HepG2 (cell line): ENCODE measurements at places on chromosomes 6 and 20.

DNA sequence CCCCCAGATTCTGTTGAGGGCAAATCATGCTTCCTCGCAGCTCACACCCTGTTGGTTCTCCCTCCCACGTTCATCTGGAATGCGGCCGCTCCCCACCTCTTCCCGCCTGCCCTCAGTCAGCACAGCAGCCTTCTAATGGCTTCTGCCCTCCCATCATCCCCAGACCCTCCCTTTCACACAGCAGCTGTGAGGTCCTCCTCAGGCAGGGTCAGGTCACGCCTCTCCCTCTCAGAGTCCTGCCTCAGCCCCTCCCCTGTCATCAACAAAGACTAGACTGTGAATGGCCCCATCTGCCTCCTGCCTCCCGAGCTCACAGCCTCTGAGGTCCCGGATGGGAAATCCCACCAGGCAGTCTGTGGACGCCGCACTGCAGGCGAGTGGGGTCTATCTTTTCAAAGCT is 7.9 kb upstream of the BHLHE23 start:
- no peak for DNase-seq

DNA sequence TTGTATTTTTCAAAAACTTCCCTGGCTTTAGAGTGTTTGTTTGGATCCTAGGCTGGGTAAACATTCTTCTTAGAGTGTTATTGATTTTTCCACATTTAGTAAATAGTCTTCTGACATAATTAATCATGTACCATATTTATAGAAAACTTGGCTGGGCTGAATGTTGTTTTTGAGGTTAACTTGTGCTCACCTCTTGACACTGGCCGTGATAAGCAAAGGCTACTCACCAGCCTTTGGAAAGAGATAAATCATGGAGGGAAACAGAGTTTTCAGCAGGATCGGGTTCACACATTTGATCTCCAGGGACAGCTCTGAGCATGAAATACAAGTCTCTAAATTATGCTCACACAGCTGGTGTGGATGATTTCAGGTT is 6.2 kb upstream of the CD93 start:
- no peak for DNase-seq

- DNase-seq = peak; percentile 73
Measured at GRCh38 chr6:11462742-11463397, 74.7 kb upstream of the TMEM170B start.

DNA sequence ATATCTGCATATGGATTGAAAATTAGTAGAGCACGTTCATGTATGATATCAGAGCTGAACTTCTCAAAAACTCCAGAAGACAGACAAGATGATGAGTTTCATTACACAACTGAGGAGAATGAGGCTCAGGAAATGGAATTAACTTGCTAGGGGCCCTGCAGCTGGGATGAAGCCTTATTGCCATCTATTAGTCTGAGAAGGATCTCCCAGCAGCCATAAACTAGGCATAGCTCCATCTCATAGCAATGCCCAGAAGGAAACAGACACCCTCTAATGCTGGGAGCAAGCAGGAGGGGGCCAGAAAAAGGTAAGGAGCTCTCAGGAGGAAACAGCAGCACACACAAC is 18.0 kb downstream of the TFEB start:
- no peak for DNase-seq

GRCh38 chr6:140061110-140062042 is 686.9 kb upstream of the CITED2 start:
- no peak for DNase-seq

DNA sequence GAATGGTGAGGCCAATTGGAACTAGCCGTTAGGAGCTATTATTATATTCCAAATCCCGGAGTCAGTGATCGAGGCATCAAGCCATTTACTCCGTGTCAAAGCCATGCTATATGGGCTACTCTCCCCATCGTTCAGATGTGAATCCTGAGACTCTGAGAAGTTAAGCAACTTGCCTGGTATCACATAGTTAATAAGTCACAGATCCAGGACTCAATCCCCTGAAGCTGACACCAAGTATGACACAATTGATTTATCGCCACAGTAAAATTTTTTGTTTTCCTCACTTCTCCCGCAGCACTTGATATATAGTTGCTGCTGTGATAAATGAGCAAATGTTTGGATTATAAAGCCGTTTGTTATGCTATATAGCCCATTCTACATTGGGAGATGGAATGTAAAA is 50.8 kb upstream of the TSHZ2 start:
- DNase-seq = no peak

DNA sequence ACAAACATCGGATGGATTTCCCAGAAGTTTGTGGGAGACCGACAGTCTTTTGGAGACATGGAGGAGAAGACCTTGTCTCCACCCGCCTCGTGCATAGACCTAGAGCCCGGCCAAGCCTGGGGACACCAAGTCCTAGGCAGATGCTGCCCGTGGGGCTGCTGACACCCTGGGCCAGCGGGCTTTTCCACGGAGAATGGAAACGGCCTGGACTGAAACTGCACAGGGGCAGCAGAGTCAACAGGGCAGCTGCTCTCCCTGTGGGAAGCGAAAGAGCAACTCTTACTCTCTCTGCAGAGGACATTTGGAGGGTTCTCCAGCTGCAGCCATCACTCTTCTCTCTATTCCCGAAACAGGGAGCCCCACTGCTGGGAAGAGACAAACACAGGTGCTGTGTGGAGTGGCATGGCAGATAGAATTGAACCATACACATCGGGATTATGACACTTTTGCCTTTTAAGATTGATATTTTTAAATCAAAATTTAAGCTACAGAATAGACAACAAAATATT is 401.2 kb downstream of the THBS2 start:
- no peak for DNase-seq

GRCh38 chr6:2480267-2480966 is 235.0 kb upstream of the GMDS start:
- DNase-seq = no peak

GRCh38 chr6:44192428-44193041 is 24.2 kb upstream of the MYMX start:
- no peak for DNase-seq

DNA sequence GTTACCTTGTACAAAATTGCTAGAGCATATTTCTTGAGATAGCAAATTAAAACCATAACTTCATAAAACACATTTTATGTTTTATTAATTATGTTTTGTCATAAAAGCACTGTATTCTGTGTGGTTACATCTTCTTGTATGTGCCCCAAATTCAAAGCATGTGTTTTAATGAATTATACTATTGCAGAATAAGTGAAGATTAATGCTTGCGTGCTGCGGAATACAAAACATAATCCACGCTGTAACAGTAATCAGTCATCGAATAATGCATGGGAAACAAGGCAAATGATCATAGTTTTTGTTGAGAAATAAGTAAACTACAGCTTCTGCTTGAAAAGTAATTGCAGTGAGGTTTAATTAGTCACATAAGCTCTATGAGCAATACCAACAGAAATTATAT is 459.2 kb upstream of the SOX4 start:
- no peak for DNase-seq

GRCh38 chr6:153856929-153857376 is 182.1 kb upstream of the OPRM1 start:
- DNase-seq = no peak

DNA sequence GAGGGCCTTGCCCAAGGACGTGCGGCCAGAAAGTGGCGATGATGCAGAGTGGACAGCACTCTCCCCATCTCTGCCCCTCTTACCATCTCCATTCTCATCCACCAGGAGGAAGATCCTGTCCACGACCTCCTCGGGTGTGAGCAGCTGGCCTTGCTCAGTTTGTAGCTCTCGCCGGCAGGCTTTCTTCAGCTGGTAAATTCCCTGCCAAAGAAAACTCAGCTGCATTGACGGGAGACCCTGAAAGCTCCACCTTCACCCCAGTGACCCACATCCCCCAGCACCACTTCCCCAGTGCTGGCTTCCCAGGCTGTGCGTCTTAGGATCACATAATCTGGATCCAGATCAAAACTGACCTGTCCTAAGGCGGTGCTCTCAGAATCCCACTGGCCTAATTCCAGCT is 9.2 kb downstream of the GUCA1B start:
- no peak for DNase-seq

DNA sequence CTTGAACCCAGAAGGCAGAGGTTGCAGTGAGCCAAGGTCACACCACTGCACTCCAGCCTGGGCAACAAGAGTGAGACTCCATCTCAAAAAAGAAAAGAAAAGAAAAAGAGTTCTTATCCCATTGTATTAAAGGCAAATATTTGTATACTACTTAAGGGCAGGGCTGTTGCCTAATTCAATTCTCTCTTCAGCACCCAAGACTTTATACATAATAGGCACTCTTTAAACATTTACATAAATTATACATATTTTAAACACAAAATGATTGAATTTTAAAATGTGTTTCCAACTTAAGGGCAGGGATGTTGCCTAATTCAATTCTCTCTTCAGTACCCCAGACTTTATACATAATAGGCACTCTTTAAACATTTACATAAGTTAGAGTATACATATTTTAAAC is 424.3 kb upstream of the ARID1B start:
- no peak for DNase-seq

DNA sequence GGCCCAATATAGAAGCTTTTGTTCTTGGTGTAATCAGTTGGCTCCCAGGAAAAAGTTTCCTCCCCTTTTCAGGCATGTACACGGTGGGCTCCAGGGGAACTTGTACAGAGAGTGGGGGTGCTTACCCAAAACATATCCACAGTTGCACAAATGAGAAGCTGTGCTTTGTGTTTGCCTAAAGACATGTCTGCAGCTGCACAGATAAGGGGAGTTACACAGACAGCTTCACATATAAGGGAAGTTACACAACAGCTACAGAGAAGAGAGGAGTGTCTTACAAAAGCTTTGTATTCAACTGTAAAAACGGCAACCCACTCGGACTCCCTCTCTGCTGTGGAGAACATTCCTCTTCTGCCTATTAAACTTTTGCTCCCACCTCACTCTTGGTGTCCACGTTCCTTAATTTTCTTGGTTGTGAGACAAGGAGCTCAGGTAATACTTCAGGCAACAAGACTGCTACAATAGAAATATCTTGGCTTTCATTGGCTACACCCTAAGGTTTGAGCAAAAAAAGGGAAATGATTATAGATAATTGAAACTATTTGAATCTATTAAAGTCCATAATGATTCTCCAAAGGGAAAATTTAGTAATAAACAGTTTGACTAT is 7.4 kb upstream of the PNRC1 start:
- peak; percentile 57 for DNase-seq

DNA sequence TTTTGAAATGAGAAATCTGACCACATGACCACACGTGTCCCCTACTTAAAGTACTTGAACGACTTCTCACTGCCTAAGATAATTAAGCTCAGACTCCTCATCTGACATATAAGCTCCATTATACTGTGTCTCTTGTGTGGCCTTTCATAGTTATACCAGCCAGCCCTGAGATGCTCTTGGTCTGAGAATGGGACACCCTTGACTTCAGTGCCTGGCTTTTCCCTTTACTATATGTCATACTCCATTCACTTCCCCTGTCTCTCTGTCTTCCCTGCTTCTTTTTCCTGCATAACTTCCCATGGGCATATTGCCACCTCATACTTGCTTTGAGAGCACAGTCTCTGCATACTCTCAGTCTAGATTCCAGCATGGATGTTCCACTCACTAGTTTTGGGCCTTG is 53.4 kb upstream of the TINAG start:
- DNase-seq = no peak

DNA sequence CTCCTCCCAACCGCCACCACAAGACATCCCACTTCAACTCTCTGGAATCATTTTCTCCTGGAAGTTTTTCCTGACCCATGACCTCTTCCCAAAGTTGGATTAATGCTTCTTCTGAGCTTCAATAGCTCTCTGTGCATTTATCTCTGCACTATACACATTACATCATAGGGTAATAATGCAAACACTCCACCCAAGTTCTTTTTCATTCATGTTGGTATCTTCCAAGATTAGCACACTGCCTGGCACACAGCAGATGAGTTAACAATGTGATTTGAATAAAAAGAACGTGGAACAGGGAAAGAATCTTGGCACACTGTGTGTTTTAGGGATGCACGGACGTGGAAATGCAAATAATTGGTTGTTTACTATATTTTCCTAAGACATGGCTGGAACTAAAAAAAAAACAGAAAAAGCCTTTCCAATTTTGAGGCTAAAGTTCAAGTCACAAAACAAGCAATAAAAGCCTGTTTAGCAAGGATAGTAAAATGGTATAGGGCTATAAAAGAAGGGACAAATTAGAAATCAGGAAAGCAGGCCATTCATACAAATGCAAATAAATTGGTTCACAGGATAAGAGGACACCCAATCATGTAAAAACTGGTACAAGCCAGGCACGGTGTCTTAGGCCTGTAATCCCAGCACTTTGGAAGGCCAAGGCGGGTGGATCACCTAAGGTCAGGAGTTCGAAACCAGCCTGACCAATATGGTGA is 1.6 kb upstream of the FAM135A start:
- peak; percentile 56 for DNase-seq

DNA sequence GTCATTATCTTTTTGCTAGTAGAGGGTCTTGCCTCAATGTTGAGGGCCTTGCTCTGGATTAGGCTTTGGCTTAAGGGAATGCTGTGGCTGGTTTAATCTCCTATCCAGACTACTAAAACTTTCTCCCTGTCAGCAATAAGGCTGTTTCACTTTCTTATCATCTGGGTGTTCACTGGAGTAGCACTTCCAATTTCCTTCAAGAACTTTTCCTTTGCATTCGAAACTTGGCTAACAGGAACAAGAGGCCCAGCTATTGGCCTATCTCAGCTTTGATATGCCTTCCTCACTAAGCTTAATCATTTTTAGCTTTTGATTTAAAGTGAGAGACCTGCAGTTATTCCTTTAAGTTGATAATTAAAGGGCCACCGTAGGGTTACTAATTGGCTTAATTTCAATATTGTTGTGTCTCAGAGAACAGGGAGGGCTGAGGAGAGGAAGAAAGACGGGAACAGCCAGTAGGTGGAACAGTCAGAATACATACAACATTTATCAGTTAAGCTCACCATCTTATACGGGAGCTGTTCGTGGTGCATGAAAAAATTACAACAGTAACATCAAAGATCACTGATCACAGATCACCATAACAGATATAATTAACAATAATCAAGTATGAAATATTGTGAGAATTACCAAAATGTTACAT is 186.7 kb downstream of the PTPRK start:
- DNase-seq = no peak

DNA sequence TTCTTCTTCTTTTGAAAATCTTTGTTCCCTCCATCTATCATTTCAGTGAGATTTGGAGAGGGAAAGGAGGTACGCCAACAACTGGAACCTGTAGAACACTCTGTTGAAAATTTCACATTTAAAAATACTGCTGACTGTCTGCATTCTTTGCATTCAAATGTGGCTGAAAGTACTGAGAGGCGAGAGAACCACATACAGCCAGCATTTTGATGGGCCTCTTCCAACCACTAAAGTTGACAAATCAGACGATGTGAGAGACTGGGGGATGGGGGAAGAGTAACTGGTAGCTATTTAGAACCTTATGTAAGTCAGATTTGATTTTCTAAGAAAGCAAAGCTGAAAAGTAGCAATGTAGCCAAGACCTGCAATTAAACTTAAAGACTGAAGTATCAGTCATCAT is 77.5 kb downstream of the FKBP5 start:
- DNase-seq = no peak
